ENCODE measurements at places on chromosomes 11 and 22. TPM values are rescaled to one million over a fixed set of nuclear protein-coding genes. Genes with fewer than 3 reads are reported as not detected.
A peak's percentile ranks its signal among the peaks of the same experiment; 100 is the strongest.

GRCh38 chr11:12270215-12270797 is 107.1 kb upstream of the PARVA start:
- DNase-seq = no peak

DNA sequence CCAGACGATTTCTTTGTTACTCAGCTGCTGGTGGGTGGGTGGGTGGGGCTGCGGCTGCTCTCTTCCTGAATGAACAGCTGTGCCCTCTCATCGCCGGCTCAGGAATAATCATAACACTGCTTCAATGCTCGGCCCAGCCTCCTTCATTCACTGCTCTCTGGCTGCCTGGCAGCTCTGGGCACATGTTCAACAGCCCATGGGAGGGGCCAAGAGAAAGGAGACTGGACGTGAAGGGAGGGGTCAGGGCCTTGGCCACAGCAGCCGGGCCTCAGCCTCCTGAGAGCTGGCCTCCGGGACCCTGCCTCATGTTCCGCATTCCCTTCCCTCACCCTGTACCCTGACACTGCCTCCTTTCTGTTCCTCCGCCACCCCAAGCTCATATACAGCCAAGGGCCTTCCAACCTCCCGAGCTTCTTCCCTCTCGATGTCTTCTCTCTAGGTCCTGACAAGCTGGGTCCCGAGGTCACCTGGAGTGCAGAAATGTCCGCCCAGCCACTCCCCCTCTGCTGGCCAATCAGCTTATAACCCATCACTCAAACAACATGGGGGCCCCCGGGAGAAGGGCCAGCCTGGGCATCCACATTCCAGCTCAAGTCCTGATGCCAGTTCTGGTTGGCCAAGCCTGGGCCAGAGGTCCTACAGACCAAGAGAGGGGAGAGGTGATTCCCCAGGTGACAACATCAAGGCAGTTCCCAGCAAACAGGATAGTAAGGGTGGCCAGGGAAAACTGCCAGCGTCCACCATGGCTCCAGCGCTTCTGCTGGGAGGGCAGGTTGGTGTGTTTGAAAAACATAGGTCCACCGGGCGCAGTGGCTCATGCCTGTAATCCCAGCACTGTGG is 3.2 kb upstream of the CSDC2 start:
- DNase-seq = peak; percentile 83

The TECTA gene
- 1.1 TPM for total RNA-seq

GRCh38 chr11:64102005-64102738 is 63.7 kb downstream of the MACROD1 start:
- no peak for DNase-seq

GRCh38 chr11:106276859-106277436 is 199.5 kb downstream of the AASDHPPT start:
- no peak for DNase-seq

The KRTAP5-2 gene
- not detected for total RNA-seq

- no peak for DNase-seq
Observed at GRCh38 chr11:12258451-12258850, 118.9 kb upstream of the PARVA start.

- no peak for DNase-seq
Observed at GRCh38 chr11:123392844-123393243, 37.2 kb upstream of the GRAMD1B start.

The NRXN2 gene
- 2.3 TPM for total RNA-seq

DNA sequence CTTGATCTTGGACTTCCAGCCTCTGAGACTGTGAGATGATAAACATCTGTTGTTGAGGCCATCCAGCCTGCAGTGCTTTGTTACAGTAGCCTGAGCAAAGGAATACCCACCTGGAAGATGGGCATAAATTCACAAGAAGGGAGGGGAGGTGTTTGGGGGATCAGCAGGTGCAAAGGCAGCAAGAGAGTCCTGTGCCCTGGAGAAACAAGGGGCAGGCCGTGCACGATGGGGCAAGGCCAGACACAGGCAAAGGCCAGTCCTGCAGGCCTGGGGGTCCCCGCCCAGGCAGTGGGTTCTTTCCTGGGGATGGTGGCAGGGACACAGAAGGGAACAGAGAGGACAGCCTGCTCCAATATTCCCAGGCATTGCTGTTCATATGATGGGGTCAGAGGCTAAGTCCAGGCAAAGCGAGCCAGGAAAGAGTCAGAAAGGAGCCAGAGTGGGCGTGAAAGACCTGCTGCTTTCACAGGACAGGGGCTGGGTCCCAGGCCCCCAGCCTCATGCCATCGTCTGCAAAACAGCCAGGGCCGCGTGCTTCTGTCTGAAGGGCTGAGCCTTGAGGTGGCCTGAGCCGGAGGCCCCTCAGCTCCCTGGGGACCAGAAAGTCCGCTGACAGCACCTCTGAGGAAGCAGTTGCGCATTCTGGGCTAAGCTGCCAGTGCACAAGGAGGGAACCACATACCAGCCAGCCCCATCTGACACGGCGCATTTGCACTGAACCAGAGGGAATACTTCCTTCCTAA is 48.8 kb downstream of the MYEOV start:
- DNase-seq = no peak

DNA sequence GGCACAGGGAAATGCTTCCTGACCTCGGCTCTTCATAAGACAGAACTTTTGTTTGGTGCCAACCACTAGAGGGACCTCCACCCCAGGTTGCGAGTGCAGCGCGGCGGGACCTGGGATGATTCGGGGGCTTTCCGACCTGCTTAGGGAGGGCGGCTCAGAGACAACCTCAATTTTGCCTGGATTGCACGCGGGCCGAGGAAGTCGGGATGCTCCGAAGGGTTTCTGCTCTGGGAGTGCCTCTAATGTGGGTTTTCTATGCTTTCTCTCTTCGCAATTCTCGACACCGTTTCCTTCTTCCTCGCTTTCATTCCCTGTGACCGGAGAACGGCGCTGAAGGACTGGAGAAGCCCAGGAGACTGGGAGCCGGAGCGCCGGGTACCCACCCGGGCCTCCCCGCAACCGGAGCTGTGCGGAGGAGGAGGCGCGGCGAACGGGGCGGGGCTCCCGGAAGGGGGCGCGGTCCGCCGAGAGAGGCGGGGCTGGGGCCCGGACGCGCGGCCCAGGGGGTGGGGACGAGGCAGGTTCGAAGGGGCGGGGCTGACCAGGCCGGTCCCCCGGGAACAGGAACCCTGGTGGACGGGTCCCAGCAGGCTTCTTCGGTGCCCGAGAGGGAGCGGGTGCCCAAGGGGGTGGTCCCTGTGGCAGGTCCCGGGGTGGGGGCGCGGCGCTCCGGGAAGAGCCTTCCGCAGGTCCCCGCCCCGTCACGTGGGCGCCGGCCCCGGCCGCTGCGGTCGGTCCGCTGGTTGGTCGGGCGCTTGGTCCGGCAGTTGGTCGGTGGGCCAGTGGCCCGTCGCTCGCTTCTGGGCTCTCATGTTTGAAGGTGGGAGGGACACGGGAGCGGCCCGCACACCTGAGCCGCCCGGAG is at the start of gene PPFIBP2:
Gene PPFIBP2 (plus strand): TSS at position 766 of the 865 bp plus-strand sequence. CDS start 35,477 bp downstream, outside the sequence.
- DNase-seq = peak; percentile 74

The TMEM135 gene
- 19.0 TPM for total RNA-seq

DNA sequence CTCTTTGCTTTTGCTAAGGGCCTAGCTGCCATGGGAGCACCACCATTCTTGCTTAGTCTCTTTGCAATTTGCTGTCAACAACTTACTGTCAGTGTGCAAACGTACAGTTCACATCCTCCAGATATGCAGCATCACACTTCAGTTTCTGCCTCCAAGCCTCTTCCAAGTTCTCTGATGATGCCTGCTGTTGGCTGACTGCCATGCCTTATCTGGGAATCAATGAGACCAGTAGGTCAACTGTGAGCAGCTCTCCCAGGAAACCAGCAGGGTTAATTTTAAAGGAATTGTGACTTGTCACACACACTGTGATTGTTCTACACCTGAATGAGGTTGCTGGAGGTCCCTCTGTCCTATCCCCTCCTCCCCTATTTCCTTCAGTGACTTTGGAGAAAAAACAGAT is 56.0 kb downstream of the COPB1 start:
- DNase-seq = no peak

GRCh38 chr11:126452241-126453101 is 97.0 kb downstream of the ST3GAL4 start:
- DNase-seq = no peak

Measured in uterus (tissue), 4 donors.